ENCODE measurements at places on chromosomes 12 and 14. TPM values are rescaled to one million over a fixed set of nuclear protein-coding genes. Genes with fewer than 3 reads are reported as not detected.

ARMH4 gene
- total RNA-seq: 14.2 TPM

SPTB gene
- 0.43 TPM for total RNA-seq

P2RX2 gene
- total RNA-seq: not detected

FOXG1 gene
- total RNA-seq: 0.09 TPM

DDN gene
- total RNA-seq: 2.9 TPM

BBOF1 gene
- 3.2 TPM for total RNA-seq

DNA sequence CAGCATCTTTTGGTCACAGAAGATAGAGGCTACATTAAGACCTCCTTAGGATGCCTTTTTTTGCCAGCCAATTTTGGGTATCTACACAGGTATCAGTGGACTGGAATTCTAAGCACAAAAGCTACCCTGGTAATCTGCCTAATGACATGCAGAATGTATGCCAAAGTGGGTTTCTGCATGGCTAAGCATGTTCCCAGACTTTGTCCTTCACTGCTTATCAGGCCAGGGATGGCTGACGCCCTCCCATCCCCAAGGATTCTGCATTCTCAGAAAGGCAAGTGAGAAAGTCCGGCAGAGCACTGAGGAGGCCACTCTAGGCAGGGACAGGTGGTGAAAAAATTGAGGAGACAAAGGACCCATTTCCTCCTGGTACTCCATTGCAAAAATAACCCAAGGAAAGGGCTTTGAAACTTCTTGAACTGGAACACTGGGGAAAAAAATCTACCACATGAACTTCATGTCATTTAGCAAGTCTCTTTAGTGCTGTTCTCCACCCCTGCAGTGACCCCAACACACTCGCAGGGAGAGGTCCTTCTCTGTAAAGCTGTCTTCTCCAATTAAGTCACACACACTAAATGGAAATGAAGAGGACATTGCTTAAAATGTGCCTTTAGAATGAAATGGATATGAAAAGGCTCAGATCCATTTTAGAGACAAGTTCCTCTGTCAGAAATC lies 91.7 kb upstream of the MAX start:
- DNase-seq: no peak

- peak; percentile 12 for DNase-seq
These were observed 46.9 kb downstream of the C14orf132 start for GRCh38 chr14:96086032-96086431.

- DNase-seq: no peak
These were observed 291.3 kb downstream of the RPAP3 start for GRCh38 chr12:47414511-47414910.

- no peak for DNase-seq
These were observed 112.7 kb downstream of the NCOR2 start for GRCh38 chr12:124454735-124455134.

Measured in A673 (cell line).